ENCODE measurements at places on chromosomes 3 and 15.

DNA sequence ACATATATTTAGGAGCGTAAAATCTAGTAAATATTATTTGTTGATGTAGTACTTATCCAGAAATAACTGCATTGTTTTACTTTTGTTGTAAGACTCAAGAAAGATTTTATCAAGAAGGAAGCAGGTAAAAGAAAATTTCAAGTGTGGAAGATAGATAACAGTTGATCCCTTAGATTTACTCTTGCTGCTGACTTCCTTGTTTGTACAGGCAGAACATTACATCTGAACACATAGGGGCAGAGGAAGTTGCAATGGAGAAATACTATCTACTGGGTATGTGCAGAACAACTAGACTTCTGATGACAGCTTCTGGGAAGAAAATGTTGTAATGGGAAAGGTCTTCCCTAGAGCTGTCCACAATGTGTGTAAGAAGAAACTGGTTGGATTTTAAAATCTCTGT is 350.6 kb downstream of the NLGN1 start:
- DNase-seq = no peak

GRCh38 chr3:138620431-138620830 is 11.9 kb downstream of the FAIM start:
- DNase-seq = no peak

- DNase-seq = no peak
These were observed 58.8 kb downstream of the BTD start for GRCh38 chr3:15660055-15660935.

- no peak for DNase-seq
These were observed 112.1 kb upstream of the THBS1 start for GRCh38 chr15:39468828-39469227.

- no peak for DNase-seq
These were observed 100.9 kb downstream of the MYO5A start for GRCh38 chr15:52427804-52428203.

GRCh38 chr3:1406250-1406649 is 313.4 kb downstream of the CNTN6 start:
- DNase-seq = no peak

- DNase-seq = no peak
These were observed 297.3 kb upstream of the PROK2 start for GRCh38 chr3:72082186-72082715.

Measured in NCI-H748 treated with DMSO at 0.1 percent for 48 hours (cell line).